ENCODE measurements at places on chromosomes 2 and 18.

GRCh38 chr2:125559186-125559585 lies 1096.8 kb upstream of the GYPC start:
- DNase-seq, result no peak

GRCh38 chr2:56473524-56473923 lies 289.7 kb downstream of the CCDC85A start:
- no peak for DNase-seq

GRCh38 chr2:32732120-32732519 lies 104.3 kb downstream of the TTC27 start:
- no peak for DNase-seq

DNA sequence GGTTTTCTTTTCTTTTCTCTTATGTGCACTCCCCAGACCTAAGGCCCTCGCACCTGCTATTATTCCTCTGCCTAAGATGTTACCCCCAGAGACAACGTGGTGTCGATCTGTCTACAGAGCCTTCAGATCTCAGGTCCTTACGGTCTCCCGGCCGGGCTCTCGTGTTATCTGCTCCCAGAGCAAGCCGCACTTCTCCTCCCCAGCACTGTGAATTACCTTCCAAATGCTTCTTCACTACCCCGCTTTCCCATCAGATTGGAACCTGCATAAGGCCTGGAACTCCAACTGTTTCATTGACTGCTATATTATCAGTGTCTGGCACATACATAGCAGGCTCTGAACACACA lies 71.2 kb upstream of the ODC1 start:
- DNase-seq, result no peak

DNA sequence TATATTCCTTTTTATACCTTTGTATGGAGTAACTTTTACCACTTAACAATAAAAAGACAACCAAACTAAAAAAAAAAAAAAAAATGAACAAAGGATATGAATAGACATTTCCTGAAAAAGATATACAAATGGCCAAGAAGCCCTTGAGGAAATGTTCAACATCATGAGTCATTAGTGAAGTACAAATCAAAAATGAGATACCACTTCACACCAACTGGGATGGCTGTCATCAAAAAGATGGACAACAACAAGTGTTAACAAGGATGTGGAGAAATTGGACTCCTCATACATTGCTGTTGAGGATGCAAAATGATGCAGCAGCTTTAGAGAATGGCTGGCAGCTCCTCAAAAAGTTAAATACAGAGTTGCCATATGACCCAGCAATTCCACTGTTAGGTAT lies 22.6 kb upstream of the SCYGR2 start:
- no peak for DNase-seq

DNA sequence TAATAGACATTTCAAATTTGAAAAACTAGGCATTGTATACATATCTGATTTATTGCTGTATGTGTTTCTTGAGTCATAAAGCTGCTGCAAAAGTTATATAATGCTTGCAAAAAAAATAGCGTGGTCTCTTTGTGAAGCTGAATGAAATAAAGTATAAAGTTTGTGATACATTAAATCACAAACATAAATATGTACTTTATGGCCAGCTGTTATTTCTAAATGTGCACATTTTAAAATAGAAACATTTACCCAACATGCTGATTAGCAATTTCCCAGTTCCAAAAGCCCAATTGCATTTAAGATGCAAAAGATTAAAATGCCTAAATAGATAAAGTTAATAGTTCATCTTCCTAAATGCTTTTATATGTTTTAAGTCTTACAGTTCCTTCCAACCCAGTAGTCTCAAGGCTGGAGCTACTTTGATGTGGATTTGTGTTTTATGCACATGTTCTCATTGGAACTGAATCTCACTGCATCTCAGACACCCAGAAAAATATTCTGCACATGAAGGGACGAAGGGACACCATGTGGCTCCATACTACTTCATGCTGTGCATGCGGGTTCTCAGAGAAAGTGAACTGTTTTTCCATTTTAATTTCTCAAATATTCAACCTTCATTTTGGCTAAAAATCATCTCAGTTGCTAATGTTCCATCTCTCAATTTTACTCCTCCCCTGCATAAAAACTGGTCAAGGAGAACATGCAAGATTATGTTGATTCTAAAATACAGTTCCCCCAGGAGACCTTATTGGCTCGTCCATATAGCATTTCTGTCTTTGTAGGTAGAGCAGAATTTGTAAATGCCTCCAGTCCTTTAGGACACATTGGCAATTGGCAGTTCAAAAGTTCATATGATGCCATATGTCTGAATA lies 304.6 kb downstream of the MTX2 start:
- no peak for DNase-seq

GRCh38 chr18:64017870-64018269 lies 48.0 kb downstream of the SERPINB8 start:
- DNase-seq, result no peak

- DNase-seq, result no peak
Observed at GRCh38 chr2:8743261-8743660, 61.4 kb downstream of the ID2 start.

- DNase-seq, result no peak
Observed at GRCh38 chr2:26466662-26467310, 11.1 kb downstream of the OTOF start.

GRCh38 chr2:86782748-86783147 lies 8.0 kb downstream of the CD8A start:
- no peak for DNase-seq

- DNase-seq, result no peak
Observed at GRCh38 chr2:39476524-39476923, 39.4 kb upstream of the MAP4K3 start.

DNA sequence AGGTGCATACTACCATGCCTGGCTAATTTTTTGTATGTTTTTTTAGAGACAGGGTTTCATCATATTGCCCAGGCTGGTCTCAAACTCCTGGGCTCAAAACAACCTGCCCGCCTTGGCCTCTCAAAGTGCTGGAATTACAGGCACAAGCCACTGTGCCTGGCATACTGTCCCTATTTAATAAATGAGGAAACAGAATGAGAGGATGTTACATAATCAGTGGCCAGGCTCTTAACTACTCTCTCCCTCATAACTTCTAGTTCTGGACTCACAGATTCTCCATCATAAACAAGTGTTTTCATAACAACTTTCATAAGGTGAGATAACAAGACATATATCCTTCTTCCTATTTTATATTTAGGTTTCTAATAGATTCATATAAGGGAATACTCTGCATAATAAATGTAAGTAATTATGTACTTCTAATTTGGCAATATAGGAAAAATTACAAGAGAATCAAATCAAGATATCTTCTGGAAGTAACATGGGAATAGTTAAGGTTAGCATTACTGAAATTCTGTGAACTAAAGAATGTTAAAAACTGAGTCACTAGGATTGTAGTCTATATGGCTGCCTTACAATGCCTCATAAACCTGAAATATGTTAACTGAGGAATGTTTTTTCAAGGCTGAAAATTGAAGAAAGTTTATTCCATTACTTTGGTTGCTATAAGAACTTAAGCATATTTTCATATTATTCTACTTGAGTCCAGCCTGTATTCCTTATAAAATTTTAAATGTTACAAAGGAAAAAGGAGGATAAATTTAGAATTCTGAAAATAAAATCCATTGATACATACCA lies 71.3 kb downstream of the SLC25A12 start:
- DNase-seq, result no peak

GRCh38 chr18:63477968-63478367 lies 1.2 kb downstream of the SERPINB5 start:
- no peak for DNase-seq

GRCh38 chr2:31889044-31889443 lies 121.8 kb downstream of the MEMO1 start:
- DNase-seq, result no peak

- DNase-seq, result no peak
Observed at GRCh38 chr2:224887141-224887540, 155.1 kb downstream of the DOCK10 start.

Data from stimulated activated CD8-positive, alpha-beta memory T cell treated with anti-CD3 and anti-CD28 coated beads, Interleukin-7, amount 100 ng/mL, for 1 hour (primary cell).